Fibroblast of villous mesenchyme (primary cell): ENCODE measurements at places on chromosomes 1 and 21. TPM values are rescaled to one million over a fixed set of nuclear protein-coding genes. Genes with fewer than 3 reads are reported as not detected.

PERM1 gene
- total RNA-seq = under 0.01 and 0.43 TPM in 2 replicates

KCNK2 gene
- total RNA-seq = 18.7 and 61.7 TPM in 2 replicates

DNA sequence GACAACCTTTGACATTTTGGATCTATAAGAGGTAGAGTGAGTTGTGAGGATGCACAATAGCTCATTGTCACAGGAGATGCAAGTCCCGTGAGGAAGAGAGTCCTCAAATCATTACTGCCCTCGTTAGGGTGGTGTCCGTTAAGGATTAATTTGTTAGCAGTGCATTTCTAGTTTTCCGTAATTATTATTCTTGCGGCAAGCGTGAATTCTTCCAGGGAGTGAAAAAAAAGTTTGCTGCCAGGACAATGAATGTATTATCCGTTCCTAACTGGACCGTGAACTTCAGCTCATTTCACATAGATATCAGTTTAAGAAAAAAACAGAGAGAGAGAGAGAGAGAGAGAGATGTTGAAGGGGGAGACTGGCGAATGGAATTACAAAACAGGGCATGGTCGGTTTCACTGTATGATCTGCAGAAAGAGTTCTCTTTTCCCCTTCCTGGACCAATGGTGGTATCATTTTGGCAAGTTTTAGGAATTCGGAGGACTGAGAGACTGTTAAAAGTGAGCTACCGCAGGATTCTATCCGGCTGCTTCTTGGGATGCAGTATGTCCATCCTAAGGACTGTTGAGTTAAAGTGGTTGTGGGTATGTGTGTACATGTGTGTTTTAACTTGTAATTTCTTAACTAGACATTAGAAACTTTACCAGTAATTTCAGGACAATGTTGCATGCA is 216.0 kb upstream of the NFIA start:
- no peak for DNase-seq

- DNase-seq = no peak
Observed at GRCh38 chr1:86699186-86699585, 5.2 kb upstream of the SH3GLB1 start.

GRCh38 chr1:84836145-84836544 is 56.9 kb downstream of the LPAR3 start:
- no peak for DNase-seq

CASZ1 gene
- under 0.01 TPM in 2 replicates for total RNA-seq

ANGPTL7 gene
- total RNA-seq = not detected in 2 replicates

SPTA1 gene
- total RNA-seq = not detected in 2 replicates

GRCh38 chr1:23422941-23423340 is 1.6 kb downstream of the TCEA3 start:
- DNase-seq = no peak

- DNase-seq = no peak
Observed at GRCh38 chr1:24216276-24217074, 29.4 kb upstream of the IFNLR1 start.

- no peak for DNase-seq
Observed at GRCh38 chr1:226786550-226786949, 47.5 kb upstream of the ITPKB start.

GRCh38 chr1:55699228-55699627 is 484.1 kb upstream of the USP24 start:
- no peak for DNase-seq

BNIPL gene
- under 0.01 TPM in 2 replicates for total RNA-seq

GRCh38 chr21:37642493-37642892 is 273.8 kb downstream of the KCNJ6 start:
- DNase-seq = no peak

DNA sequence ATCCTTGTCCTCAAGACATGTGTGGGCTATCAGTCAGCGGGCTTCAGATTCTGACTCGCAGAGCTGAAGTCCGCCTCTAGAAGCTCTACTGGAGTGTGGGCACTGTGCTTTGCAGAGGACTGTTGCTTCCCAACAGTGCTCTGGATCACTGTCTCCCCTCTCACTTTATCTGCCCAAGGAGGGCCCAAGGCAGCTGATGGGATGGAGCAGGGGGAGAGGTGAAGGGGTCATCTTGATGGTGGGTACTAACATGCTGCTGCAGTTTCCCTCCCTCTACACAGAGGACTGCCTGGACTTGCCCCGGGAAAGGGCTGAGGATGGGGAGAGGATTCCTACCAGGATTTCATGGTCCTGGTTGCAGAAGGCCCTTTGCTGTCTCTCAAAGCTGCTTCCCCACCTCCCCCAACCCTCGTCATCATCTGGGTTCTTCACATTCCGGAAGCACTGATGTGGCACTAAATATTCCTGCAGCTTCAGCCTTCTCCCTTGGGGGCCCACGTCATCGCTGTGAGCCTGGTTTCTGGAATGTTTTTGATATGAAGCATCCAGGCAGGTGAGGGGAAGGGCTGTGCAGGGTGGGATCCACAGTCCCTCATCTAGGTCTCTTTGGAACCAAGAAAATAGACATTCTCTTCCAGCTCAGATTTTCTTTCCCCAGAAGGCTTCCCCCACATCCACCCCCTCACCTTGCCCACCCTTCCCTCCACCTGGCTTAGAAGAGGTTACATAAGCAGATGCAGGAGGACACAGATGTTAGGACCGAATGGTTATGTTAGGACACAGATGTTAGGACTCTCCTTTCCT is 23.2 kb downstream of the NUAK2 start:
- peak; percentile 91 for DNase-seq

DNA sequence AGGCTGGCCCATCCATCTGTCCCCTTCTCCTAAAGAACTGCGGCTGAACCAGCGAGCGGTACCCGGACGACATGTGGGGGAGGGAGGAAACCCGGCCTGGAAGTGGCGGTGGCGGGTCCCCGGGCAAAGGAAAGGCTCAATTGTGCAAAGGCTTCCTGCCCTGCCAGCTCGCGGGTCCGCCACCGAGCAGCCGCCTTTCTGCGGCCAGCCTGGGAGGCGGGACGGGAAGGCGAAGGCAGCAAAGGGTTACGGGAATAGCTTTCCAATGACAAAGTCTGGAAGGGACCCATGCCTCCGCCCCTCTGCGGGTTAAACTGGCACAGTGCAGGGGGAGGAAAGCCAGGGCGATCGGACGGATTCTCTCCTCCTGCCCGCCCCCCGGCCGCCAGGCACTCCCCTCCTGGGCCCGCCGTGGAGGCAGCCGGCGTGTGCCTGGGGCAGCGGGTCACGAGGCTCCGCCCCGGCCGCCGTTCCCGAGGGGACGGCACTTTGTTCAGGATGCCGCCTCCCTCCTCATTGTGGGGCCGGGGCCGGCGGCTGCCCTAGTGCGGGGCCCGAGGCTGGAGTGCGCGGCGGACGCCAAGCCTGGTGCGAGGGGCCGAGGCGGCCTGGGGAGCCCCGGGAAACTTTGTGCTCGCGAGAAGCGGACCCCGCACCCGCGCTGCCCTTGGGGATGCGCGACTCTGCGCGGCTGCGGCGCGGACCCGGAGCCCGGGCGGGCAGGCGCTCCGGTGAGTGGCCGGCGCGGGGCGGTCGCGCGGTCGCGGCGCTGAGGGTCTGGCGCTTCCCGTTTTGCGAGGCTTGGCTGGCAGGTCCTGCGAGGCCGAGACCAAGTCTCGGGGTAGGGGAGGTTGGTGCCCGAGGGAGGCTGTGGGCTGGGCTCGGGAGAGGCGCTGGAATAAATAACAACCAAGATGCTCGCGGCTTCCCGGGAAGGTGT is at the start of gene NAV1:
Gene NAV1, plus strand, starts transcription at position 516 of the 940 bp plus-strand sequence. CDS start 83,758 bp downstream, outside the sequence.
- peak; percentile 86 for DNase-seq

DNA sequence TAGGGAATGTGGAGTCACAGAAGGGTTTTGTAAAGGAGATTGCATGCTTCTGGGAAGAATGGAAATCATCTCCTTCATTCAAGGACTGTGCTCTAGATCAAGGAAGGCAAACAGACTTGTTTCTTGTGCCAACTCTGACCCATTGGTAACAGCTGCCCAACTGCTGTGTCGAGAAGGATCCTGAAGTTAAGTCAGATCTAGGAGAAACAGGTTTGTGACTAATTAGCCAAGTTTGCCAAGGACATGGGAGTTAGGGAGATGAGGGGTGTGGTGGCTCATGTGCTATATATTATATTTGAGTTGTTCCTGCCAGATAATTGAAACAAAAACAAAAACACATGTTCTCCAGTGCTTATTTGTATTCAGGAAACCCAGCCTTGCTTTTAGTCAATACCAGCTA is 251.2 kb upstream of the USP24 start:
- no peak for DNase-seq

SYNC gene
- total RNA-seq = 56.0 and 72.5 TPM in 2 replicates

DNA sequence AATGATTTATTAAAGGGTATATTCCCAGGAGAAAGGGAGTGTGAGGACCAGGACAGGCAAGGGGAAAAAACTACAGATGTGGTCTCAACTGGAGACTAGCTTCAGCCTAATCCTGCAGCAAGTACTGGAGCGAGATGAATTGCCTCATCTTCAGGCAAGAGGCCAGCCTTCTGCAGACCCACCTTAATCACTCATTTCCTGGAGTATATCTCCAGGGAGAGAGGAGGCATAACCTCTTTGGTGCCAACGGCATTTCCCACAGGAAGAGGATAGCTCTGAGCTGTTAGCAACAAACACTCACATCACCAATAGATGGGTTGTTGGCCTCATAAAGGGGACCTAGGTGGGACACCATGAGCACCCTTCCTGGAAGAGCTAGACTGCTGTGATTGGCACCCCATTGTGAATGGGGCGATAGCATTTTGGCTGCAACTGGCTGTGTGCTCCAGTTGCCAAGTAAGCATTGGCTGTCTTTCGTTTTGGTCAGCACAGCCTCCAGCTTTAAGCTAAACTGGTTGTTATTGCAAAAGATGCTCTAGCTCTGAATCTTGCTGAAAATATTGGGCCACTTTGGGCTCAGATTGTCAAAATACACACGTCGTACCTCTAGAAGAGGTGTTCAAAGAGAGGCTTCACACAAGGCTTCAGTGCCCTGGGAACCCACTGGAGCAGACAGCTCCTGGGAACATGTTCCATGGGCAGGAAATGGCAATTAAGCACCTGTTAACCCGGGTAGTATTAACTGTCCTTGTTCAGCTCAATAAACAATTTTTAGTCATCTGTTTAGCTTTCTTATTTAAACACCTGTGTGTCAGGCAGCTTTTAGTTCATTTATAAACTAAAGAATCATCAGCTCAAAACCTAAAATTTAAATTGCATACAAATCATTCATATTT is 314.8 kb upstream of the C1orf87 start:
- DNase-seq = no peak

GRCh38 chr1:205568135-205568468 is 63.6 kb downstream of the CDK18 start:
- no peak for DNase-seq

DNA sequence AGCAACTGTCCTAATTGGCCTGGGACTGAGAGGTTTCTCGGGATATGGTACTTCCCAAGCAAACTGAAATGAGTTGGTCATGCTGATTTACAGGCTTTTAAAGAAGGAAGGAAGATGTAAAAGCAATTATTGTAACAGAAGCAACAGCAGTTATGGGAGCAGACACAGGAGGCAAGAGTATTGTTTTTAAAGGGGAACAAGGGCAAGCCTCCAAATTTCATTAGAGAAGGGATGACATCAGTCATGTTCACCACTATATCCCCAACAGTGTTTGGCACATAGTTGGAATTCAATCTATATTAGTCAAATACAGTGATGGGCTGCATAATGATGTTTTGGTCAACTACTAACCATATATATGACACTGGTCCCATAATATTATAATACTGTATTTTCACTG is 46.0 kb upstream of the JUN start:
- DNase-seq = no peak
